Epithelial cell of esophagus (primary cell): ENCODE measurements at places on chromosomes 6 and 20.

DNA sequence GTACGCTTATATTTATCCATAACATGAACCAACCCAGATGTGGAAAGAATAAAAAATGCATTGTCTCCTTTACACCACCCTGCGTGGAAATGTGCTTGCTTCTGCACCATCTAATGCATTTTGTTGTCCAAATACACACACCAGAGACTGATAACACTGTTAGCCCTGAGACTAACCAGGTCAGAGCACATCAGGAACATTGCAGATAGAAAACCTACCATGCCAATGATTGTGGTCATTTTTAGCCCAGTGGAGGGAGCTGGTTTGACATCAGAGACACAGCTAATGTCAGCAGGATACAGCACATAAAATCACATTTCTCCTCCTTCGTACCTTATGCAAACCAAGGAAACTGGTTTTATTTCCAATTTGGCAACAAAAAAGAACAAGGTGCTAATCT, 528.7 kb downstream of the DOK5 start:
- DNase-seq: peak; percentile 1

- DNase-seq: no peak
These were observed 89.8 kb downstream of the IYD start for GRCh38 chr6:150458579-150458978.

- DNase-seq: no peak
These were observed 40.4 kb upstream of the POPDC3 start for GRCh38 chr6:105220186-105220585.

DNA sequence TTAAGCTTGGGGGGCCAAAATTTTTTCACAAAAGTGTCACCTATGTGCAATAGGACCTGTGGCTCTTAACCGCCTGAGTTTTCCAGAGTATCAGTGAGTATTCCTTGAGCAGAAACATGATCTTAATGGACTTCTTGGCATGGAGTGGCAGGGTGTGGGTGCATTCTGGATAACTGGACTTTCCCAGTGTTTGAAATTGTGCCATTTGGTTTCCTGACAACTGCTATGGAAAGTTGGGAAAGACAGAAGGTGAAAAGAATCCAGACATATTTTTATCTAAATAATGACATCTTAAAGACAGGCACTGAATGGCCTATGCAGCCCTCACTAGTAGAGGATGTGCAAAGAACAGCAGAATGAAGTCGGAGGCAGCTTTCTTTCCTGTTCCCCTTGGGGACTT, 34.3 kb upstream of the ADTRP start:
- no peak for DNase-seq

DNA sequence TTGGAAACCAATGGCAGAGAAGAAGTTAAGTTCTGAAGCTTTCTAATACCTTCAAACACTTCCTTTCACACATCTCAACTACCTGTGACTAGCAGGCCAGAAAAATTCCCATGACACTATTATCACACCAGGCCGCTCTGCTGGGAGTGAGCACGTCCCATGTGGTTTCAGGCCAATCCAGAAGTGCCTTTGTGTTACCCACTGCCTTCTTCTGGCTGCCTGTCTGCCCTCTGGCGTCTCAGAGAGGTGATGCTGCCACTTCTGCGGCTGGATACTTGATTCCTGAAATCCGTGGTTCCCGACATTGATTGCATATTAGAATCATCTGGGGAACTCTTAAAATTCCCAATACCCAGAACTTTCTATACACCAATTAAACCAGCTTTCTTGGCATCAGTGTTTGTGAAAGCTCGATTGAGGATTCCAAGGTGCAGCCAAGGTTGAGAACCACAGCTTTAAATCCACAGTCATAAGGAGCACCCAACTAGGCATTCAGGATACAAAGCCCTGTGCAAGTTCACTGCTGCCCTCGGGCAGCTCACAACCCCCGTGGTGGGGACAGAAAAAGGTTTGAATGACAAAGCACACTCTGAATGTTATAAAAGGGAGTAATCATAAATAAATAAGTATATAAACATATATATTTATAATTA, 65.6 kb downstream of the STMND1 start:
- peak; percentile 77 for DNase-seq

DNA sequence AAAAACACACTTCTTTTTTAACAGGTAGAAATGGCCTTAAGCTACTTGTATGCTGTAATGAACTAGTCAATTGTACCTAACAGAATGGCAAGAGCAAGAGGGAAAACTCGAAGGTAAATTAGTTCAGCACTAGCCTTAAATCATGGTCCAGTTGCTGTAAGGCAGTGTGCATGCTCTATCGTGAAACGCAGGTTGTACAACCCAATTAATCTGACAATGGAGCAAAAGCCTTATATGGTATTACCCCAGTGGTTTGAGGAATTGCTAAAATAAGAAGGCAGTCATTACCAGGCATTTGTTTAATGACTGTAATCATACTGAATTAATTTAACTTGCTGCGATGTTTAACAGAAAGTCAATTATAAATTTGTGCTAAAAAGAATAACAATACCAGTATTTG, 69.3 kb upstream of the SOX4 start:
- DNase-seq: no peak

DNA sequence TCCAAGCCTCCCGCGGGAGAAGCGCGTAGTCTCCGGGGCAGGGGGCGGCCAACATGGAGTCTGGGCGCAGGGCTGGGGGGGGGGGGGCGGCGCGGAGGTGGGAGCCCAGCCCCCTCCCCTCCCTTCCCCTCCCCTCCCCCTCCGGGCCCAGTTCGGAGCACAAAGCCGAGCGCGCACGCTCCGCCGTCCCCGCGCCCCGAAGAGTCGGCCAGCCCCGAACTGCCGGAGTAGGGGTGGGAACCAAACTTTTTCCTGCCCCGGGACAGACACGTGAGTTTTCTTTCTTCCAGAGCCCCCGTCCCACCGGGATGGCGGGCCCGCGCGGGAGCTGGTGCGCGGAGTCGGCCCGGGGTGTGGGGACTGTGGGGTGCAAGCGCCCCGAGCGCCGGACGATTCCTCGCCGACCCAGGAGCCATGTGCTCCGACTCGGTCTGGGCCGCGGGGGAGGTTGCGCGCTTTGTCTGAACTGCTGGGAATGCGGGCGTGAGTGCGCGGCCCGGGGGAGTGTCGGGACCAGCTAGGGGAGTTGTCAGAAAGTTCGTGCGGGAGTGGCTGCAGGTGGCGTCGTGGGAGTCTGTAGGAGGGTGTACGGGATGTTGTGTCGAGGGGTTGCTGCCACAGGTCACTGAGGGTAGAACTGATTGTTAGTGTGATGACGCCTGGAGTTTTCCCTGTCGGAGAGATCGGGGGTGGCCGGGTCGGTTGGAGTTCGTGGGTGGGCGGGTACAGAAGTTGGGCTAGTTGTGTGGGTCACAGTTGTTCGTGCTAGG, 1.2 kb downstream of the TGIF2 start:
- peak; percentile 51 for DNase-seq

- DNase-seq: peak; percentile 94
These were observed 87.3 kb upstream of the AKIRIN2 start for GRCh38 chr6:87789198-87789899.

GRCh38 chr6:159170333-159170672, 1.1 kb downstream of the FNDC1 start:
- no peak for DNase-seq

DNA sequence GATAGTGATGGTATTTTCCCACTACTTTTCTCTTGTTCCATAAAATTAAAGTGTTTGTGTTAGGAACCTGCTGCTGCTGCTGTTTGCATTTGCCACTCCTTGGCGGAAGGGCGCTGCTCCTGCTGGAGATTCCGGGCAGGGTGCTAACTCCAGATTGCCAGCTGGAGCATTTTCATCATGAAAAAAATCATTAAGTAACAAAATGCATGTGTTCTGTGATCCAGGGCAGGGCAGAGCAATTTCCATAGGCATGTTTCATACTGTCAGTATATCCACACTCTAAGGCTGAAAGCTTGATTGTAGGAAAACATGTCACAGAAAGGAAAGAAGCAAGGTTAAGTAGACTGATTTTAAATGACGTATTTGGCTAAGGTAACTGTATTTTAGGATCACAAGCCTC, 24.0 kb downstream of the PBOV1 start:
- no peak for DNase-seq

DNA sequence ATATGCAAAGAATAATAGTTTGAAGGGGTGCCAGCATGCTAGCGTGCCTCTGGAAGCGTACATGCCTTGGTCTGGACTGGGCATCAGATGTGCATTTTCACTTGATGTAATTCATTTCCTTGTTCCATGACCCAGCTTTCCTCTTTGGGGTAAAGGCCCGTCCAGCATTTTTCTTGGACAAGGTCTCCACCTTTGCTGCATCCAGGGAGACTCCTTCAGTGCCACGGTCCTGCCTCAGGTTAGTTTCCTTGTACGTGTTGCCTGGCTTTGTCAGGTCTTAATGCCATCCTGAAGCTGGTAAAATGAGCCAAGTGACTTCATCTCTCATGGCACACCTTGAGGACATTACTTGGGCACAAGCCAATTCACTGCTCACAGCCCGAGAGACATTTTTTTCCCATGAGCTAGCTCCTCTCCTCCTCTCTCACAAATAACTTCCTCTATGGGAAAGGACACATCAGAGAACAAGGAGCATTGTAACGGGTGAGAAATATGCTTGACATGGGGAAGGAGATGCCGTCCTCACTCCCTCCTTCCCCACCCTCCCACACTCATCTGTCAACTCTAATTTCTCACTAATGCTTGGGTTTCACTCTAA, 23.9 kb downstream of the EDN1 start:
- DNase-seq: peak; percentile 99

DNA sequence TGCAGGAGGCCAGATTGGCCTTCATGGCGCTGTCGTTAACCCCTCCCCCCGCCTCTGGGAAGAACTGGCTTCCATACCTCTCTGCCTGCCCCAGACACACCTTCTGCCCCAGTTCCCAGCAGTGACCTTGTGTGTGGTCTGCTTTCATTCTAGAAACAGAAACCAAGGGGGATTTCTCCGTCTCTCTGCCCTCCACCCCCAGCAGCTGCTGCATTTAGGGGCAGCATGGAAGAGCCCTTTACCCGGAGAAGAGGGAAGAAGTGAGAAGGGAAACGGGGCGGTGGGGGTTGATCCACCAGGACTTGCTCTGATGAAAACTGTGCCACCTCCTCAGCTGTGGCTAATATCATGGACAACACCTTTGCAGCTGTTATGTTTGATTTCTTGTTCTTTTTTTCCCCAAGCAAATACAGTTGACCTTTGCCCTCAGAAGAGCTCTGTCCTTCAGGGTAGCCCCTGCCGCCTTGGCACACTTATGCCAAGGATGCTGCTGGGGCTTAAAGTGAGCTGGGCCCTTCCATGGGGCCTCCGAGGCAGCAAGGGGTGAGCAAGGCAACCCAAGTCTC, 6.1 kb downstream of the GLP1R start:
- DNase-seq: no peak

- DNase-seq: no peak
These were observed 63.9 kb downstream of the CD164 start for GRCh38 chr6:109318328-109318876.

DNA sequence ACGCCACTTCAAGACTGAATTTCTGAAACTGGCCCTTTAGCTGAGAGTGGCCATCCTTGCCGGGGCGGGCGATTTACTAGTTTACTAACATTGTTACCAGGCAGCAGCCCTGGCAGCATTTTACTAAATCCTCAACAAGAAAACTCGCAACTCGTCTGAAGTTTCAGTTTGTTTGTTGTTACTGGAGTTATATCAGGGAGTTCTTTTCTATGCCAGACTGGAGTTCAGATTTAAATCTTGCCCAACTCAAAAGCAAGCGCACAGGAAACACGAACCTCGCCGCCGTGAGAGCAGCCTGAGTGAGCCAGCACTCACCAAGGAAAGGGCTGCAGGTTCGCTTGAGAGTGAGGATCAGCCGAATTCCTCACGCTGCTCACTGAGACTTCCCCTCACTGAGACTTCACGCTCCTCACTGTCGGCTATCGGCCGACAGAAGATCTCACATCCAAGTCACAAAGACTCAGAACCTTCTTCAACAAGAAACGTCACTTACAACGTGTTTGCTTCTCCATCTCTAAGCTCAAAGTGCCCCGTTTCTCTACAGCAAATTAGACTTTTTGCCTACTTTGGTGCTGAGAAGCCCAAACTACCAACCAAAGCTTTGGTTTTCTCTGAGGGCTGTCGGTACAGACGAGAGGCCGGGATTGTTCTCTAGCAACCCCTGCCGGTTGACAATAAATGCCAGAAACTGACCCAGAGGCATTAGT, 78.9 kb downstream of the OLIG3 start:
- DNase-seq: peak; percentile 63

DNA sequence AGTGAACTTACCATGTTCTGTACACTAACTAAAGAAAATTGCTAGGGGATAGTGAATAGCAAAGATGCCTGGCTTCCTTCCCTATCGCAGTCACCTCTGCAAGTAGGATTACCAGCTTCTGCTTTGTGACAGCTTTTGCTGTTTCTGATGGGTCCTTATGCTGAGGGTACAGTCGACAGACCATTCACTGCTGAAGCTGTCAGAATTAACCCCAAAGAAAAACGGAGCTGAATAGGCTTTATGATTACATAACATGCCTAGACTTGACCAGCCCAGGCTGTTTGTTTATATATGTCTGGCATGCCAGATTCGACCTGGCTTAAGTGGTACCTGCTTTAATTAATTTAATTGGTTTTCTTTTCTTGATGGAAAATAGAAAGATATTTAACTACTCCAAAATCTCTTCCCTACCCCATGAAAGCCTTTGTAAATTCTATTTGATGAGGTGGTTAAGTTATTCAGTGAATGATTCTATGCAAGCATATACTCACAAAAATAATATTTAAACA, 21.7 kb upstream of the PRELID3B start:
- DNase-seq: peak; percentile 62

GRCh38 chr20:58777657-58778056, 73.0 kb downstream of the GNAS-AS1 start:
- DNase-seq: no peak

GRCh38 chr20:1242530-1242929, 16.7 kb downstream of the RAD21L1 start:
- peak; percentile 38 for DNase-seq

GRCh38 chr20:53001498-53002301, 29.5 kb downstream of the TSHZ2 start:
- DNase-seq: no peak

- peak; percentile 36 for DNase-seq
These were observed 273.5 kb downstream of the COL12A1 start for GRCh38 chr6:74932232-74932888.

DNA sequence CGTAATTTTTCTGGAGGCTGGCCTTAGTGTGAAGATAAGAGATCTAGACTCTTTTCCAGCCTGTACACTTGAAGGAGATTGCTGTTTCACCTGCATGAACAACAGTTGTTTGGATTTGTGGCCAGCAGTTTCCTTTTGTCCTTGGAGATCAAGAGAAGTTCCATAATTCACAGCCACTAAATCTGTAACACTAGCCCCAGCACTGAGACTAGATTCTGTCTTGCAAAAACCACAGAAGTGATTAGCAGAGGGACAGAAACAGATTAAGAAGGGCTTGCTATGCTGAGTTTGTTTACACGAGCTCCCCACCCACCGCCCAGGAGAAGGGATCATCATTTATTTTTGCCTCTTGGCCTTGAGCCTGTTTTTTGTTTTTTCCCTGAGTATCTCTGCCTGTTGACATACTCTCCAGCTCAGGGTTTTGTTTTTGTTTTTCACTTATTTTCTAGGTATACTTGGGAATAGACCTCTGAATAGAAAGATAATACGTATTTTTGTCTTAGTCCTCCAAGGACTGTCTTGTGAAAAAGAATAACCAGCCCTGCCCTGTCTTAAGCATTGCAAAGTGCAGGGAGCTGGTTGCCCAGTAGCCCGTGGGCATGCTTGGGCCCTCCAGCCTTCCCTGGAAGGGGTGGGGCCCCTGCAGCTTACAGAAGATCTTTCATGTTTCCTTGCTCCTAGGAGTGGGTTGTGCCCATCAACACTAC, 93.1 kb upstream of the SOX4 start:
- no peak for DNase-seq

GRCh38 chr20:64121586-64121985, 14.2 kb upstream of the NPBWR2 start:
- no peak for DNase-seq
